LHCN-M2 (cell line): ENCODE measurements at places on chromosomes 1 and 21. TPM values are rescaled to one million over a fixed set of nuclear protein-coding genes. Genes with fewer than 3 reads are reported as not detected.

Gene RBM11
- total RNA-seq: not detected in 2 replicates

Gene NFASC
- 0.19 and 0.46 TPM in 2 replicates for total RNA-seq

Gene KCNK2
- total RNA-seq: 5.6 and 6.8 TPM in 2 replicates

Gene RERE
- 5.6 and 9.8 TPM in 2 replicates for total RNA-seq

Gene FNDC5
- total RNA-seq: 8.7 and 28.5 TPM in 2 replicates

Gene ZBTB18
- total RNA-seq: 21.0 and 37.9 TPM in 2 replicates

Gene AADACL3
- total RNA-seq: not detected in 2 replicates

Gene DYNLT5
- total RNA-seq: 4.9 and 5.7 TPM in 2 replicates

Gene SPRR1A
- total RNA-seq: not detected in 2 replicates

Gene PPP1R8
- 50.3 and 57.8 TPM in 2 replicates for total RNA-seq

GRCh38 chr1:180515857-180516388 lies 13.5 kb upstream of the ACBD6 start:
- DNase-seq: peak; percentile 84

GRCh38 chr1:201945157-201945556 lies 1.2 kb downstream of the LMOD1 start:
- no peak for DNase-seq

- no peak for DNase-seq
Observed at GRCh38 chr21:35441868-35442582, 392.9 kb upstream of the RUNX1 start.

- DNase-seq: peak; percentile 92
Observed at GRCh38 chr1:67570486-67571143, 114.4 kb upstream of the GADD45A start.

DNA sequence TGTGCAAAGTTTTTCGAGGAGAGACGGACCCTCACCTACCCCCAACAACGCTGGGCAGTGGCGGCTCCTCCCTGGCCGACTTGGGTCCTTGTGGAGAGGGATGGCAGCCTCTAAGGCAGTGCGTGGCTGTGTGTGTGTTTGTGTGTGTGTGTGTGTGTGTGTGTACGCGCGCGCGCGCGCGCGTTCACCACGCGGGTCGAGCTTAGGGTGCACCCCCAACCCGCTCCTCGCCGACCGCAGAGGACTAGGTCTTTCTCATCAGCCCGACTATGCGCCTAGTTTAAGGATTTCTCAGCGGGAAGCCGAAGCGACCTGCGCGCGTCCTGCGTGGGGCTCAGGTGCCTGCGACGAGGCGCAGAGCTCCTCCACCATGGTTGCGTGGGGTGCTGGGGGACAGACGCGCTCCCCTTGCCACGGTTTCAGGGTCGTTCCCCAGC lies 940 bp downstream of the SOX13 start:
- peak; percentile 17 for DNase-seq

DNA sequence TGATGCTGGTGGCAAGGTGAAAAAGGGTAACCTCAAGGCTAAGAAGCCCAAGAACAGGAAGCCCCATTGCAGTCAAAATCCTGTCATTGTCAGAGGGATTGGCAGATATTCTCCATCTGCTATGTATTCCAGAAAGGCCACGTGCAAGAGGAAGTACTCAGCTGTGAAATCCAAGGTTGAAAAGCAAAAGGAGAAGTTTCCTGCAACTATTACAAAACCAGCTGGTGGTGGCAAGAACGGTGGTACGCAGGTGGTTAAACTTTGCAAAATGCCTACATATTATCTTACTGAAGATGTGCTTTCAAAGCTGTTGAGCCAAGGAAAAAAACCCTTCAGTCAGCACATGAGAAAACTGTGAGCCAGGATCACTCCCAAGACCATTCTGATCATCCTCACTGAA lies 13.7 kb upstream of the VPS45 start:
- no peak for DNase-seq

- DNase-seq: peak; percentile 66
Observed at GRCh38 chr1:79161077-79161476, 154.5 kb upstream of the ADGRL4 start.

DNA sequence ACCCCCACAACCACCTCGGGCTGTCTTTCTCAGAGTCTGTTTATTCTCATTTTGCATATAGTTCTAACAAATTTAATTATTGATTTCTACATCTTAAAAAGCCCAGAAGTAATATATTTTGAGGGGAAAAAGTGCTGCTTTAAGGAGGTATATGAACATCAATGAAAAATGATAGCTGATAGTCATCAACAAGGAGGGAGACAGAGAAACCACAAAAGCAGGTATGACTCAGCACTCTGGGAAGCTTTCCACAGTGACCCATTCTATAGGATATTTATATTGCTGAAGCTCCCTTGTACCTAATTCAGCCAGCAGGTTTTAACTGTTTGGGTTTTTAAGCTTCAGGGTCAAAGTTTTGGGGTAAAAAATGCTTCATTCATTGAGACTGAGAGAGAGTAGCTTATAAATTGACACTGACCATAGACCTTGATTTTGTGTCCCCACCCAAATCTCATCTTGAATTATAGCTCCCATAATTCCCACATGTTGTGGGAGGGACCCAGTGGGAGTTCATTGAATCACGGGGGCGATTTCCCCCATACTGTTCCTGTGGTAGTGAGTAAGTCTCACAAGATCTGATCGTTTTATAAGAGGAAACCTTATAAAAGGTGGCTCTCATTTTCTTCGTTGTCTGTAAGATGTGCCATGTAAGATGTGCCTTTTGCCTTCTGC lies 27.4 kb downstream of the VANGL1 start:
- DNase-seq: peak; percentile 83

GRCh38 chr1:15637826-15638225 lies 20.6 kb downstream of the DDI2 start:
- DNase-seq: no peak

- DNase-seq: no peak
Observed at GRCh38 chr1:9689971-9690381, 38.4 kb downstream of the PIK3CD start.

DNA sequence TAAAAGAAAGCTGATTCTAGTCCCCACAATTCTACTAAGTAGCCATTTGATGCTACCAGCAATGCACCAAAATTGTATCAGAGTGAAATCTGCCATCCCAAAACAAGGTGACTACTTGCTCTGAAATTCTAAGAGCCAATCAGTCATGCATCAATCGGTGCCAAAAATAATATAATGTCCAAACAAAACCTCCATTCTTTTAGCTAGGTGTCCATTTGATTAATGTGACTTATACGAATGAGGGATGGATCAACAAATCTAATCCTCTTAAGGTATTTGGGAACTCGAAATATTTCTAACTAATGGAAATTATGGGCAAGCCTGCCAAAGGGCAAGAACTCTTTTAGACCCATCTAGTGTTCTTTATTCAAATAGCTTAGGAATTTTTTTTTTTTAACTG lies 66.4 kb upstream of the NEK2 start:
- DNase-seq: no peak
